Cardiac fibroblast (primary cell): ENCODE measurements at places on chromosomes 3 and 15.

DNA sequence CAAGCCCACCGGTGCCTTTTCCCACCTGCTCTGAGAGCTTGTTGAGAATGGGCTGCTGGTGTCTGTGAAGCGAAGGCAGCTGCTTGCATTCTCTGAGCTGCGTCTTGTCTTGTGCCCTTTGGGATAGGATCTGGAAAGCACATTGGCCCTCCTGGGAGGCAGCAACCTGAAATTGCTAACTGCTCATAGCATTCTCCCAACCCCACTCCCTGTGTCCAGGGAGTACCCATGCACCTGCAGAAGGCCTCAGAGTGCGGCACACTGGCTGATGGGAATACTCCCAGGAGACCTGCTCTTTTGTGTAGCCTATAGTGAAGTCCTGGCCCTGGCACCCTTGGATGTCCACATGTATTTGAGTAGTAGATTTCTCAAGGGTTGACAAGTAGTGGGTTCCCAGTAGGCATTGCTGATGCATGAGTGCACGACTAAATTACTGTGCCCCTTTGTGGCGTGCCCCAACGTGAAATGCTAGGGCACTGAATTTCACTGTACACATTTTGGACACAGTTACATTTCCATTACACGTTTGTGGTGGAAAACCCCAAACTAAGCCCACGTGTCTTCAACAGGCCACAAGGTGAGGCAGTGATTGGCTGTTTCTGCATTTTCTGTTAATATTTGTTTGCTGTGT, 3.7 kb downstream of the EPHB1 start:
- no peak for DNase-seq

DNA sequence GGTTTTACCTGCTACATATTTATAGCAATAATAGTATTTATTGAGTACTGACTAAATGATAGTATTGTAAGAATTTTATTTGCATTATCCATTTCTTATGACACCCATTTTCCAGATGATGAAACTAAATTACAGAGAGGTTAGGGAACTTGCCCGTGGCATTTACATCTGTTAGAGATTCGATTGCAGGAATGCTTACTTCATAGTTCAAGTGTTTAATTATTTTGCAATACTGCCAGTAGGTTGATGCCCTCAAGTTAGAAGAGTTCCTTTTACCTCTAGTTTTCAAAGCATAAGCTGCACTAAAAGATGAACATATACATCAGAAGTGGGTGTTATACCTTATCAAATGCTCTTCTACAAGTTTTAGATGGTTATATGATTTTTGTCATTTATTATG, 362.8 kb upstream of the RGMA start:
- DNase-seq: no peak

- no peak for DNase-seq
These were observed 35.3 kb upstream of the MRPS22 start for GRCh38 chr3:139308560-139308959.

GRCh38 chr15:35583863-35584528, 38.0 kb upstream of the DPH6 start:
- DNase-seq: peak; percentile 83

DNA sequence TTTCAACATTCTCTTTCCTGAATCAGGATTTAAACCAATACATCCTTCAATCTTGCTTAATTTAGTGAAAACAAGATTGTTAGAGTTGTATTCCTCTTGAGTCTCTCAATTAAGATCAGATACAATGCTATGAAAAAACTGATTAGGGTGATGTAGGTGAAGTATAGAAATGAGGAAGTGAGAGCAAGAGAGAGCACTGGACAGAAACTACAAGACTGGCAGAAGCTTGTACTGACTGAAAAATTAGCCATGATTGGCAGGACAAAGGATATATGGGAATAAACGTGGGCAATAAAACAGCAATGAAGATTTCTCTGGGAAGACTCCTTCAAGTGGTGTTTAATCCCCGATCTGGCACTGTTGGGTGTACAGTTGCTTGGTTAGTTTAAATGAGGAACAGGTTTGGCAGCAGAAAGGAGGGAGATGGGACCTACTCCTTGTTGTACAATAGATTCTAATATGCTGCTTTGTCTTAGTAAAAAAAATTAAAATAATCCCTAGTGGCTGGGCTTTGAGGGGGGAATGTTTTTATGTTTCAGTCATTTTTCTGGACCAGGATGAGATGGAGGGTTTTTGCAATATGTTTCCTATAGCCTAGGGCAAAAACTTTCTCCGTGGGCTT, 252.7 kb downstream of the SLC9A9 start:
- no peak for DNase-seq

GRCh38 chr3:151175952-151176351, 27.1 kb downstream of the GPR171 start:
- DNase-seq: no peak

- DNase-seq: no peak
These were observed 36.1 kb downstream of the FBXL2 start for GRCh38 chr3:33313331-33313730.

DNA sequence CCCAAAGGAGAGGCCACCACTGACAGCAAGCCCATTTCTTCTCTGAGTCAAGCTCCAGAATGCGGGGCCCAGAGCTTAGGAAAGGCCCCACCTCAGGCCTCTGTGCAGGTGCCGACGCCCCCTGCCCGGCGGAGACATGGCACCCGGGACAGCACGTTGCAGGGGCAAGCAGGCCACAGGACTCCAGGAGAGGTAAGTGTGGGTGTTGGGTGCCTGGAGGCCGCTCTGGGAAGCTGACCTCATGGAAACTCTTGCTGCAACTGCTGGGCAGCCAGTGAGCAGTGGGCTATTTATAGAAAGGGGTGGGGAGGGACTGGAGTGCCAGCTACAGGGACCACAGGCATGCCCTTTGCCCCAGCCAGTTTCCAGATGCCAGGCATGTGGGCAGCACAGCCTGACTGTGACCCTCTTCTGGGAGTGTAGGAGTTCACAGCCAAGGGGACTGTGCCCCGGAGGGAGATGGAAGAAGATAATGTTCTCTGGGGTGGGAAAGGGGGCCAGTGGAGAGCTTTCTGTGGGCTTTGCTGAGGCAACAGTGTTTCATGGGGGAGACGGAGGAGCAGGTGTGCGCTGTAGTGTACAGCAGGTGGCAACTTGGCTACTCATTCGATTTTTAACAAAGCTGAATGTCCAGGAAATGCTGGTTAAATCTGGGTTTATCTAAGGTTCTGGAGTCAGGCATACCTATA, 23.7 kb downstream of the ALPK3 start:
- DNase-seq: peak; percentile 68
